A172 (cell line): ENCODE measurements at places on chromosomes 4 and X. TPM values are rescaled to one million over a fixed set of nuclear protein-coding genes. Genes with fewer than 3 reads are reported as not detected.

Gene LDB2
- not detected in 2 replicates for total RNA-seq

Gene OTUD6A
- not detected in 2 replicates for total RNA-seq

Gene TMSB15B
- 17.0 and 24.3 TPM in 2 replicates for total RNA-seq

Gene CACNA1F
- not detected in 2 replicates for total RNA-seq

Gene IGSF1
- 0.02 TPM in 1 of 2 replicates, not detected in the other for total RNA-seq

Gene CC2D2A
- total RNA-seq, result 6.4 and 16.1 TPM in 2 replicates

Gene CPE
- total RNA-seq, result 8.2 and 10.3 TPM in 2 replicates

Gene ENOPH1
- 70.0 and 77.5 TPM in 2 replicates for total RNA-seq

Gene GNRHR
- not detected in 2 replicates for total RNA-seq

Gene PFKFB1
- total RNA-seq, result not detected in 2 replicates

Gene DKK2
- total RNA-seq, result 0.22 TPM in 1 of 2 replicates, not detected in the other

Gene PCDH10
- total RNA-seq, result 14.1 and 18.9 TPM in 2 replicates

Gene SGMS2
- 29.4 and 50.3 TPM in 2 replicates for total RNA-seq

Gene AGTR2
- not detected in 2 replicates for total RNA-seq

Gene SPACA5
- not detected in 2 replicates for total RNA-seq

Gene SYNPO2
- total RNA-seq, result 0.07 and 0.10 TPM in 2 replicates

Gene SLC30A9
- 96.8 and 105 TPM in 2 replicates for total RNA-seq

Gene SH2D1A
- total RNA-seq, result not detected in 2 replicates

Gene MSANTD1
- total RNA-seq, result 0.55 TPM in 1 of 2 replicates, not detected in the other

Gene SMPX
- not detected in 2 replicates for total RNA-seq

Gene CCKAR
- not detected in 2 replicates for total RNA-seq
